ENCODE measurements at places on chromosomes 3 and 15. TPM values are rescaled to one million over a fixed set of nuclear protein-coding genes. Genes with fewer than 3 reads are reported as not detected.

GRCh38 chr15:74928771-74929198, 9.1 kb downstream of the COX5A start:
- no peak for DNase-seq

DNA sequence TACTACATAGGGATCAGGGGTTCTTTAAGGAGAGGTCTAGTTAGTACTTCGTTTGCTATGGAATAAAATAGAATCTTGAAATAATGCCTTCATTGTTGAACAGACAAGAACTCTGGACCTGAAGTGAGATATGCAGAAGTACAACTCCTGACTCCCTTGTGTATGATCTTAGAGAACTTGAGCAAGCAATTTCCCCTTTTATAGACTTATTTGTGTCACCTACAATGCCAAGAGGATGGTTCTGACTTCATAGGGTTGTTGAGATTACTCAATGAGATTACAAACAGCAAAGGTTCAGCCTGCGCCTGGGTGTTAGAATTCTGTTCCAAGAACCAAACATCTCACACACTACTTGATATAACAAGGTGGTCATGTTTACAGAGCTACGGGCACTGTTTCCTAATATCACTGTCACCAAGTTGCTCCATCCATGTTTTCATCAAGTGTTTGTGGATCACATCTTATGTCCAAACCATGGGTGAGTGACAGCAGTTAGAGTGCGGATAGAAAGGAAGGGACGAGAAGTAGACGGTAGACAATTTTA, 76.7 kb upstream of the ADAMTS9 start:
- DNase-seq = no peak

DNA sequence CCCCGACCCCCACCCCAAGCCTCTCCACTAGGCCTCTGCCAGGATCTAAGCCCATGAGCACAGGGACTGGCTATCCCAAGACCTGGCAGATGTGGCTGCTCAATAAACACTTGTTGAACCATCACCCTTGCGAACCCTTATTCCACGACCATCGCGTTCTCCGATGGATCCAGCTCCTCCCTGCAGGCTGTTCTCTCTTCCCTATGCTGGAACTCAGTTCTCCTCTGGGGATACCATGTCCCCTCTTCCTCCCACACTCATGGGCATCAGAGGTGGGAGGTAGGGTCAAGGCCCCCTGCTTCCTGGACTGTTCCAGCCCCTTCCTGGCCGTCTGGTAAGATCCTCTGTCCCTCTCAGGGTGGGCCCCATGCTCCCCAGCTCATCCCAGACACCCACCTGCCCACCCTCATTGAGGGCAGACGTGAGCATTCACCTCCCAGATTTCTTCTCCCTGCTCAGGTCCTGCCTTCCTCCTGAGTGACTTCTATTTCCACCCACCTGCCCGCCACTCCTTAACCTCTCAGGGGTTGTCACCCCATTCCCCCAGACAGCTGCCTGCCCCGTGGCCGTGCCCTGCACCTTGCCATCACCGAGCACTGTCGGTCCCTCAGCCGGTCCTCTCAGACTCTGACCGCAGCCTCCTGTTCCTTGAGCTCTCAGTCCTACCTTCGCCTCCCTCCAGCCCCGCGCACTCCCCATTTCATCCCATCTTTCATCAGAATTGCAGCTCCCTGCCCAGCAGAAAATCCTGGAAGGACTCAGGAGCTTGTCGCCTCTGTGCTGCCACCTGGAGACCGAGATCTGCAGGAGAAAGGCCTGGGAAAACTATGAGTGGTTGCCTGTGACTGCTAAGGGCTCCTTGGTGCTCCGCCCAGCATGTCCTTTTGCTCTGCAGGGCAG, 42.0 kb downstream of the PML start:
- peak; percentile 77 for DNase-seq

DNA sequence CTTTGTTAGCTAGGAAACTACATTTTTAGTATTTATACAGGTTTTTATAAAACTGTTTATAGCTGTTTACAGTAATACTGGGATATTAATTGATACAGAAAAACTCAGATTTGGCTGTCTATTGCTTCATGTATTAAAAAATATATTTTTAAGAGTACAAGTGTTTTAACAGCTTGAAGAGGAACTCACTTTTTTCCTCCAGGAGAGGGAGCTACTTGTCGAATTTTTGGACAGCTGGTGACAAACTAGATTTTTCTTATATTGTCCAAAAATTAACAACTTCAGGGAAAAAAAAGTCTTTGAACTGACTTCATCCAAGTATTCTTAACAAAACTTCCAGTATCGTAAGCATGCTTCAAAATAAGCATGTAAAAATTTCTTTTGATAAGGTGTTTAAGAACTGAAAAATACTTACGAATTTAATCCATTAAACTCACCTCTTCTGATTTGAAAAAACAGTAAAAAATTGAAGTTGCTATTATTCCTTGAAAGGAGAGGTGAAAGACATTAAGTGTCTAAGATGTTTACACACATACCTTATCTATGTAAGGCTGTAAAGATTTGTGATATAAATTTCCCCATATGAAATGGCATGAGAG, 4.0 kb downstream of the DIPK2A start:
- DNase-seq = peak; percentile 79

- peak; percentile 83 for DNase-seq
These were observed 53.5 kb upstream of the LCTL start for GRCh38 chr15:66619152-66619903.

GRCh38 chr3:17974206-17974841, 231.9 kb upstream of the TBC1D5 start:
- DNase-seq = peak; percentile 4

- no peak for DNase-seq
These were observed 36.8 kb downstream of the ADCY5 start for GRCh38 chr3:123412076-123412475.

- DNase-seq = no peak
These were observed 141.1 kb downstream of the XXYLT1 start for GRCh38 chr3:195129644-195130492.

- DNase-seq = no peak
These were observed 309.1 kb downstream of the KCNH8 start for GRCh38 chr3:19457449-19457848.

GRCh38 chr3:186382217-186382885, 20.3 kb upstream of the DGKG start:
- no peak for DNase-seq

- no peak for DNase-seq
These were observed 46.6 kb downstream of the TYRO3 start for GRCh38 chr15:41605566-41605965.

DNA sequence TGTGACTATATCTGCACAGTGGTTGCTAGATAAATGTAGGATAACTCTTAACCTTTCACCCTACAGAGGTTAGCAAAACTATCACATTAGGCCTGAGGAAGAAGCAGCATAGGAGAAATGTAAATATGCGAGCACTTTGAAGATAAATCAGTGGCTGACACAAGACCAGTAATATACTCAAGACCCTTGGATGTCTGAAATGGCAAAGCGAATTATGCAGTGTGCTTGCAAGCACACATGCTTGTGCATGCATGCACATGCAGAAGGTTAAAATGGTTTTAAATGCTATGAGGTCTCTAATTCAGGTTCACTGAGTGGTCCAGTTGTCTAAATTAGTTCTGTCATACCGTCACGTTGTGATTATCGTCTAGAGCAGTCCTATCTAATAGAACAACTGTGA, 13.6 kb upstream of the UTS2B start:
- DNase-seq = no peak

DNA sequence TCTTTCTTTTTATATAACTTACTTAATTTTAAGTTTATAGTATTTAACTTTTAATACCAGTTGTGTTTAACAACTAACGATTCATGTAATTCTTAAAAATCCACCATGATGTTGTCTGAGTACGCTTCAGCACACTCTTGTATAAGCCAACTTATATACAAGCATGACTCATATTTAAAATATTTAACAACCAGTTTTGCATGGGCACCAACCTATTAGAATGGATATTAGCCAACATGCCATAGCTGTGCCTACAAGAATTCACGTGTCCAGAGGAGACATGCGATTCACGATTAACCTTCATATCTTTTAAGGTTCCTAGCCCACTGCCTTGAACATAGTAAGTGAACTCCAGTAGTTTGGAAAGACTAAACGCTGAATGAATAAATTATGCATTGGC, 1023.2 kb downstream of the TBL1XR1 start:
- DNase-seq = no peak

GRCh38 chr3:33718595-33718907, 497 bp upstream of the CLASP2 start:
- DNase-seq = peak; percentile 44

- DNase-seq = no peak
These were observed 3.5 kb downstream of the RNU5B-1 start for GRCh38 chr15:65307978-65308377.

DNA sequence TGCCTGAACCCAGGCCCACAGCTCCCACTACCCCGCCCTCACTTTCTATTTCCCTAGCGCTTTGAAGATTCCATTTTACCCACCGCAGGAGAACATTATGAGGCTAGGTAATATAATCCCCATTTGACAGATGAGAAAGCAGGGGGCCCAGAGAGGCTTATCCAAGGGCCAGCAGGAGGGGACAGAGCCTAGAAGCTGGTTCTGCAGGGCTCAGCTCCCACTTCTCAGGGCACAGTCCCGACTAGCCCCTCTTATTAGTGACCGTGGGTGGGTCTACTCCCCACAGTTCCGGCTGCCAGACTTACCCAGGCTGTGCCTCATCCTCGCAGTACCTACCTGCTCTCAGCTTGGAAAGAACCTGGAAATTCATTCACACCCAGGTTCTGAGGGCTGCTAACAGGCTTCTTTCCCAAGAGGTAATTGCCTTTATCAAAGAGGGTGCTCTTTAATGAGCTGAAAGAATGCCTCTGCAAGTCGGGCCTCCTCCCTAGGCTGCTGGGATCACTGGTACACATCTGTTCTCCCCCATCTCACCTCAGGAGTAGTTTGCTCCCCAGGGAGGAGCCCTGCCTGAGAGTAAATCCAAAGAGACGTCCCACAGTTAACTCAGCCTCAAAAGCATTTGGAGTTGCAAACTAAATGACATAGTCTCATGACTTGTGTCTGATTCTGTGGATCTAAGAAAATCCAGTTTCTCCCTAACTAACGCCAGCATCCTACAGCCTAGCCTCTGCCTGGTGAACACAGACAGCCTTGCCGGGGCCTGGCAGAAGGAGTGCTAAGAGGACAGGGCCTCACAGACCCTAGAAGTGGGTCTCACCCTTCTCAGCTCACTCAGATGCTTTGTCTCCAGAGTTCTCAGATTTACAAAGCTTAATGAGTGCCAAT, 125.0 kb downstream of the CHSY1 start:
- no peak for DNase-seq

- peak; percentile 81 for DNase-seq
These were observed 22.9 kb downstream of the COLQ start for GRCh38 chr3:15498431-15499214.

- no peak for DNase-seq
These were observed 54.0 kb downstream of the PLCH1 start for GRCh38 chr3:155690921-155691320.

DNA sequence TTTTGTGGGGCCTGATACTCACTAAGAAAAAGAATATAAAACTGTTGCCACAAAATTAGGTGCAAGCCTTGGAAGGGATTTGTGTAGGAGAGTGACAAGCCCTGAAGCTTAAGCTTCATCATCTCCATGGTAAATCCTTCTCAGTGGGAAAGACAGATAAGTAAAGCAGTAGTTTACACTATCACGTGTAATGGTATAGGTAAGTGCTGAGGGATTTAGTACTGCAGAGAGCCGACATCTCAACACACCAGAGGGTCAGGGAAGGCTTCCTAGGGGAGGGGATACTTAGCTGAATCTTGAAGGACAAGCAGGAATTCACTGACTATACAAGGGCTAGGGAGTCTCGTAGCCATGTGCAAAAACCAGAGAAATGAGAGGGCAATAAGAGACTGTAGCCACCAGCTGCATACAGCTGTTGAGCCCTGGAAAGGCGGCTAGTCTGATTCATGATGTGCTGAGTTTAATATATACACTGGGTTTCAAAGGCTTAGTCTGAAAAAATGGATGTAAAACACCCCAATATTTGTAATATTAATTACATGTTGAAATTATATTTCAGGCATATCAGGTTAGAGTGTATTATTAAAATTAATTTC, 11.1 kb downstream of the SLC24A1 start:
- DNase-seq = no peak

GRCh38 chr3:79820089-79820488, 52.3 kb upstream of the ROBO1 start:
- DNase-seq = no peak

- DNase-seq = peak; percentile 99
These were observed at the start of gene CHSY1 for GRCh38 chr15:101251830-101252820. Gene CHSY1, minus strand, starts transcription at chr15:101252048. Its CDS starts 592 bp downstream, at chr15:101251456.

DNA sequence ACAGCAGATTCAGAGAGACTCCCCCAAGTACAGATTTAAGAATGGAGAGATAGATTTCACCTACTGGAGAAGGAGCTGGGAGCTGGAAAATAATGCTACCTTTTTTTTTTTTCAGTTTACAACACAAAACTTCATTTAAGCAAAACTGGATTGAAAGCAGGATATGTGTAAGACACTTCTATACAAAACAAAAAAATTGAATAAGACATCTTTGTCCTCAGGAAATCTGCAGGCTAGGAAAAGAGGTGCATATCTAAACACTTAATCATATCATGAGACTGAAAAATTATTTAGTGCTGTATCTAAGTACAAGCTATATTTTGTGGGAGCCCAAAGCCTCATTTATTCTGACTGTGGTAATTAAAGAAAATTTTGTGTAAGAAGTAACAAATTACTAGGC, 516.1 kb downstream of the ZIC1 start:
- DNase-seq = no peak

- peak; percentile 17 for DNase-seq
These were observed 40.9 kb upstream of the MYO5C start for GRCh38 chr15:52336529-52336928.

- DNase-seq = no peak
These were observed 826.6 kb downstream of the SQOR start for GRCh38 chr15:46461416-46461815.

- no peak for DNase-seq
These were observed 31.2 kb downstream of the MLF1 start for GRCh38 chr3:158602227-158602626.

- no peak for DNase-seq
These were observed 81.6 kb upstream of the HERC1 start for GRCh38 chr15:63915209-63915872.

Gene TCTA
- polyA plus RNA-seq = 15.7 TPM

Gene SLC22A13
- polyA plus RNA-seq = 0.15 TPM

Gene GABRR3
- polyA plus RNA-seq = not detected

Gene MGLL
- polyA plus RNA-seq = 18.6 TPM

Gene HGD
- polyA plus RNA-seq = 0.43 TPM

Gene XIRP1
- polyA plus RNA-seq = 184 TPM

Gene CCDC191
- 3.1 TPM for polyA plus RNA-seq

Gene C3orf85
- not detected for polyA plus RNA-seq

Gene SRGAP3
- 21.7 TPM for polyA plus RNA-seq

Gene SLC2A2
- polyA plus RNA-seq = 10.6 TPM

Gene SEMA3F
- 28.6 TPM for polyA plus RNA-seq
